ENCODE measurements at places on chromosomes 6 and 20.

- DNase-seq: no peak
These were observed 118.7 kb upstream of the TBX18 start for GRCh38 chr6:84882768-84883766.

DNA sequence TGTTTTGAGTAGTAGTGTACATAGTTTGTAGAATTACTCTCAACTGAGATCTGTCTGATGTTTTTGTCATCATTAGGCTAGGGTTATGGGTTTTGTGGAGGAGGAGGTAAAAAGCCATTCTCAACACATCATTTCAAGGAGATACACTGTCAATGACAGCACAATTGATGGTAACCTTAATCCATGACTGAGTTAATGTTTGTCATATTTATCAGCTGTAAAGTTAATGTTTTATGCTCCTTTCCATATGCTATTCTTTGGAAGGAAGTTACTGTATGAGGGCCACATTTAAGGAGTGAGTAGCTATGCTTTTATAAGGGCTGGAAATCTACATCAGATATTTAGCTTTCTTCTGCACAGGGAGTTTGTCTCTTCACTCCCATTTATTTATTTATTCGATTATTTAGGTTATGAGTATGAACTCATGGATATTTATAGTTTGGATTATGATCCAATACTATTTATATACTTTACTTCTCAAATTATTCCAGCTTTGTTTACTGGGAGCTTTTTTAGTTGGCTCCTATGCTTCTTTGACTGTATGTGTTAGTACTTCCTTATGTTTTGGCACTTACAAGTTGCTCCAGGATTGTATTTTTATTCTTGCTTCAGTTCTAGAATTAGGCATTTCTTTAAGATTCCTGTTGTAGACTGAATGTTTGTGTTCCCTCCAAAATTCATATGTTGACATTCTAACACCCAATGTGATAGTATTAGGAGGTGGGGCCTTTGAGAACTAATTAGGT is 156.6 kb upstream of the HCRTR2 start:
- no peak for DNase-seq

DNA sequence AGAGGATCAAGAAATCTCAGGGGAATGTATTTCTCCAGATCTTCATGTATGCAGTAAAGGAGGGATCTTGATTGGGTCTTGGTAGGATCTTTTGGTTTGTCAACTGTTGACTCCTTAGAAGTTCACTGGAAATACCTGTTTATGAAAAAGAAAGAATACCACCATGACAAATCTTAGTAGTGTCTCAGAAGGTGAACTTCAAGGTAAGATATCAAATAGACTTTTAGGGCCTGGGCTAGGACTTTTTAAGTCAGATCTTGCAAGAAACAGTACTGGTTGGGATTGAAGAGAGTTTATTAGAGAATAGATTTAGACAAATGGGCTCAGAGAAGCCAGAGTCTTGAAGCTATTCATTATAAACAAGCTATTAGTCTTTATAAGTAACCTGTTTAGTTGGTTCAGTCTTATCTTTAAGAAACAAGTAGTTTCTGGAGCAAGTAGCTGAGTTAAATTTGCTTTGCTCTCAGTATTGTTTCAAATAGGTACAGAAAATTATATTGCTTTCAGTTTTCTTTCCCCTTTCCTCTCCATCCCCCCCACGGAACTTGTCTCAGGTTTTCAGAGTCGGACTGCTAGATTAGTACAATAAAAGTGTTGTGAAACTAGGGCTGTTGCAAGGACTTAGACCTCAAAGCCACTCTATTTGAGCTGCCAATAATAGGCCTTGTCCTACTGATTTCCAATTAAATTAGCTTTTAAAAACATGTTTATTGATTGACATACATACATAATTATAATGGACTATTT is 529.1 kb upstream of the CITED2 start:
- DNase-seq: no peak

- no peak for DNase-seq
These were observed 37.8 kb downstream of the ZHX3 start for GRCh38 chr20:41279546-41280225.

GRCh38 chr20:59163631-59164530 is at the start of gene ZNF831:
TSS of gene ZNF831 (plus strand) at chr20:59163821. CDS start at chr20:59191020, 27,199 bp downstream.
- no peak for DNase-seq

All from COR-L47 (cell line).